ENCODE measurements at places on chromosomes 16 and 17. TPM values are rescaled to one million over a fixed set of nuclear protein-coding genes. Genes with fewer than 3 reads are reported as not detected.

- DNase-seq, result no peak
Observed at GRCh38 chr16:981695-982144, at the start of gene SOX8. SOX8 (plus strand) TSS chr16:981770; CDS start chr16:981923, 153 bp downstream.

The KRTAP4-5 gene
- not detected for polyA plus RNA-seq

The EVI2B gene
- polyA plus RNA-seq, result 0.43 TPM

GRCh38 chr17:35936063-35936462 lies 5.5 kb upstream of the RDM1 start:
- no peak for DNase-seq
